ENCODE measurements at places on chromosomes 7 and 10.

DNA sequence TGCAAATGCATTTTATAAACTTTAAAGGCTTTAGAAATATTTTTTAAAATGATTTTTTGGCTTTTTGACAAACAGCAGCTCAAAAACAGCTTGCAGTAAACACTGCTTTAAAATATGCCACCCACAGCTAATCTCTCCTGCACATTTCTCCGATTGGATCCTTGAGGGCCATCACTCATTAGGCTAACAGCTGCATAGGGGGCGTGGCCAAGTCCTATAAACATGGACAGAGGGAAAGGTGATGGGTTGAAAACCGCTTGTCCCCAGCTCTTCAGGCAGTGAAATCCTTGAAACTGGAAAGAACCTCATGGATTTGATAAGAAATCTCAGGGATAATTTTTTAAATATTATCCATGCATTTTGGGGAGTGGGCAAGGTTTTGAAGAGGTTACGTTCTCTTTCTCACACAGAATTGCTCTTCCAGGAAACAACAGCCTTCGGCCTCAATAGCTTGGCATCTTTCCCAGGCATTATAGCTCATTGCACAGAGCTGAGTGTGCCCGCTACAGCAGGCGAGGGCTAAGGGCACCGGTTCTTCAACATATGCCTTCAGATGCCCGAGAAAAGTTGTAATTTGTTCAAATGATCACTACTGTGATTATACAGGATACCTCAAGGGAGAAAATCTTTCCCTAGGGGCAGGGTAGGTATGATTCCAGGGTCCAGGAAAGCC is 1.7 kb downstream of the PLEKHS1 start:
- DNase-seq, result no peak

DNA sequence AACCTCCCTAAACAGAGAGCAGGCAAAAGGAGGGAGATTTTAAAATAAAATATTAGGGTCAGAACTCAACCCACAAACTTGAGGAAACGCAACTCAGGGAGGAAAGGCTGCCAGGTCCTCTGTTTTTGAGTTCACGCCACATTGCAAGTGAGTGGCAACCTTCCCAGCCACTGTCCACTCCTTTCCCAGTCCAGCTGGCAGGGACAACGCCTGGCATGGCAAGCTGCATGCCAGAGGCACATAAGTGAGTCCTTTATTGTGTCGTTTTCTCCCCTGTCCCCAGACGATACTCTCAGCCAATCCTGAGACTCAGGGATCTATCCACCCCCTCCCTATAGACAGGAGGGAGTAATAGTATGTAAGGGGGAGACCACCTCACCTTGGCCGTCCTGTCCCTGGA is 22.4 kb downstream of the FBXW4 start:
- DNase-seq, result no peak

DNA sequence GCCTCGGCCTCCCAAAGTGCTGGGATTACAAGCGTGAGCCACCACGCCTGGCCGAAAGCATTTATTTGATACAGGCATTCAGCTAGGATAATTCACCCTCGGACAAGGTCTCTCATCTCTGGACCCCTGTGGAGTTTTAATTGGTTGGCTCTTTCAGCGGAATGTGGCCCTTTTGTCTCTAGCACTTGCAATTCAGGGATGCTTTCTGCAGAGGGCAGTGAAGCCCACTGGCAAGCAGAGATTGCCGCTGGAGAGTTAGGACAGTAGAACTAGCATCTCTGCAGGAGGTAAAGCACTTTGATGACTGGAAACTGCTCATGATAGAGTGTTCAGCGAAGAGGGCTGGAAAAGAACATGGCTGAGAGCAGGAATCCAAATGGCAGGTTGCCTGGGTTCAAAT is 62.0 kb downstream of the SUFU start:
- no peak for DNase-seq

DNA sequence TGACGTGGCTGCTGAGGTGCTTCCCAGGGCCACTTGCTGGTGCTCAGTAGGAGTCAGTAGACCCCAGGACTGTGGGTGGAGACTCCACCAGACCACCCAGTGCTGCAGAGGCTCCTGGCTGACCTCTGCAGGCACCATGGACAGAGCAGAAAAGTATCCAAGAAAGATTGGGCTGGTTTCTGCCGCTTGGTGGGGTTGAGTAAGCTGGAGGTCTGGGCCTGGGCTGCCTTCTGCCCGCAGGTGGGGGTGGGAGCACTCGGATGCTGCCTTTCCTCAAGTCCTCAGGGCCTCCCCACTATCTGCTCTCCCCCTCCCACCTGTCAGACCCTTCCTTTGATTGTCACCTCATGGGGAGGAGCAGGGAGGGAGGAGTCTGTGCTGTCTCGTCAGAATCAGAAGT is 91.6 kb downstream of the WDR37 start:
- DNase-seq, result no peak

DNA sequence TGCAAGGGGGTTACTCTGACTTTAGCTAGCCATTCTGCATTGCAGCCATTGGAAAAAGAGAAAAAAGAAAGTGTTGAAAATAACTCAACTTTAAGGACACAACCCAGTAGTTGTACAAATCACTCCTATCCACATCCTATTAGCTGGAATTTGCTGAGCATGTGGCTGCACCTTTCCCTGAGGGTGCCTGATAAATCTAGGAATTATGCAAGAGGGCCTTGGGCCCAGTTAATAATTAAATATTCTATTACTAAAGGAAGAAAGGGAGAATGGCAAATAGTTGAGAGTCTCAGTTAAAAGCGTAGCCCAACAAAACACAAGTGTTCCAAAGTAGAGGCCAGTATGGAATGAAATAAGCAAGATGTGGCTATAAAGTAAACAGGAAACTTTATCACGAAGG is 200.9 kb upstream of the CNTNAP2 start:
- no peak for DNase-seq

DNA sequence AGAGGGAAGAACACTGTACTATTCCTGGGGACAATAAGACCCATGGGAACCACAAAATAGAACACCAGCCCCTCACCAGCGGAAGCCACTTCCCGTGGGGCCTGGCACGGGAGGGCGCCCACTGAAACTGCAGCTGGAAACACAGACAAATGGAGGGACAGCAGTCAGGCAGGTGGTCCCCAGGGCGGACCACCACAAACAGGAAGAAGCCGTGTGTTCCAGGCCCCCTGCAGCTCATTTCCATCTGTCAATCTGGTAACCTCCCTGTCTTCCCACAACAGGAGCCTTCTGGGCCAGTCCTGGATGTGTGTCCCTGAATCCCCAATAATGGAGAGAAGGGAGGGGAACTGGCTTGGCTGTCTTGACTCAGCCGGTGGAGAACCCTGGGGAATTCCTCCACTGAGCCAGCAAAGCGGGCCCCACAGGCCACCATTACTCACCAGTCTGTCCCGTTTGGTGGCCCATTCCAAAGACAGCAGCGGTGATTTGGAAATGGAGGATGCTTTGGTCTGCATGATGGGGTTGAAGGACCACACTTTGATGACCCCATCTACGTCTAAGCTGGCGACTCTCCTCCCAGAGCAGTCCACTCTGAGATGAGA is 16.7 kb downstream of the WDR91 start:
- no peak for DNase-seq

DNA sequence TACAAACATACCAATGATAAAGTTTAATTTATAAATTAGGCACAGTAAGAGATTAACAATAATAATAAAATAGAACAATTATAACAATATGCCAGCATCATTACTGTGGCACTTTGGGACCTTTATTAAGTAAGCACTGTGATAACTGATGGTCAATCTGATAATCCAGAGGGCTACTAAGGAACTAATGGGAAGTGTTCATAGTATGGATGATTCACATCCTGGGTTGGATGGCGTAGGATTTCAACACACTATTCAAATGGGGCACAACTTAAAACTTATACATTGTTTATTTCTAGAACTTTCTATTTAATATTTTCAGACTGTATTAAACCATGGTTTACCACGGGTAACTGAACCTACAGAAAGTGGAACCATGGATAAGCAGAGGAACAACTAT is 90.8 kb downstream of the KIF20B start:
- no peak for DNase-seq

DNA sequence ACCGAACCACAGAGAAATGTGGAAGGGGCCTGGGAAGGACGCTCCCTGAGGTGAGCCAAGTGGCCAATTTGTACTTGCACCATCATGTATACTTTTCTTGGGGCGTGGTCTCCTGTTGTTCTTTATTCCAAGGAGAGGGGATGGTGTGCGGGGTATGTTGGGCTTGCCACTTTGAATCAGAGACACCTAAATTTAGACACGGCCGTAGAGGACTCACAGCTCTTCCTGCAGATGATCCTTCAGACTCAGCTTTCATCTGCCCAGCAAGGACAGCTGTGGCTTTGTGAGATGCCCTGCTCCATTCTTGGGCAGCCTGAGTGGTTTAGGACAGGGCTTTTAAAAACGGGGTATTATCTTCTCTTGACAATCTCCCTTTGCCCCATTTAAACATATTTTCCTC is 473.2 kb downstream of the REEP3 start:
- DNase-seq, result no peak

GRCh38 chr10:58956926-58957325 is 219.5 kb upstream of the PHYHIPL start:
- DNase-seq, result no peak

- no peak for DNase-seq
Measured at GRCh38 chr10:6581778-6582228, 1.7 kb upstream of the PRKCQ start.

DNA sequence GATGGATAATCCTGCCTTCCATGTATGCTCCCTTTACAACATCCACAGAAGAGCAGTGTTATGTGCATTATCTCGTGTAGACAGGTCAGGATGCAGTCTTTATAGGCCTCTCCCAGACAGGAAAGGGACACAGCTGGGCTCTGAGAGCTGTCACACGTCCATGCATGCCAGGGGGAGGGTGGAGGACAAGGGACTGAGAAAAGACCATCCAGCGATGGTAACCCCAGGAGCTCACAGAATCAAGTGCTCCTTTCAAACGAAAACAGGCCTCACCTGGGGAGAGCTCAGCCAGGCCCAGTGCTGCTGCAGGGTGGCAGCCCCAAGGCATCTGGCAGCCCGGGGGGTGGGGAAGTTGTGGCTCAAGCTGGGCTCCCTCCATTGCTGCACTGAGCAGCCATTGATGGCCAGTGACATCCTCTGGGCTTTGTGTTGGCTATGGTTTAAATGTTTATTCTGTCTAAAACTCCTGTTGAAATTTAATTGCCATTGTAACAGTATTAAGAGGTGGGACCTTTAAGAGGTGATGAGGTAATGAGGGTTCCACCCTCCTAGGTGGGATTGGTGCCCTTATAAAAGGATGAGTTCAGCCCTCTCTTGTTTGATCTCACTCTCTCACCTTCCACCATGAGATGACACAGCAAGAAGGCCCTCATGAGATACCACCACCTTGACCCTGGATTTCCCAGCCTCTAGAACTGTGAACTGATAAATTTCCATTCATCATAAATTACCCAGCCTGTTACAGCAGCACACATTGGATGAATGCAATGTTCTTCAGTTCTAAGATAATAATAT is 15.7 kb downstream of the JCAD start:
- no peak for DNase-seq

- DNase-seq, result no peak
Measured at GRCh38 chr7:135759532-135759931, 10.9 kb upstream of the FAM180A start.

DNA sequence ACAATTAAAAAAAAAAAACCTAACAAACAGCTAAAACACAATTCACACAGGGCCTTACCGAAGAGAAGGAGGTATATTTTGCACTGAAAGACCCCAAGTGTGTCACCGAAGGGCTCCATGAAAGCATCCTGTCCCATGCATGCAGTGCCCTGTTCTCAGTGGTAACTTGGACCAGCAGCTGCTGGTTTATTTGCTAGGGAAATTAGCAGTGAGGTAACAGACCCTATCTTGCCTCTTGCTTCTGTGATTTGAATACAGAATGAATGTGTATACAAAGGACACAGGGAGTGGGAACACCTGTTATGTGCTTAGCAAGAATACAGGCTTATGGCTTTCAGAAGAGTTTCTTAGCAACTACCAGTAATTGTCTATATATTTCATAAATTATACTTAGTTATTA is at the start of gene HEPACAM2:
Gene HEPACAM2 (minus strand): TSS at position 160 of the 400 bp plus-strand sequence.
- no peak for DNase-seq

DNA sequence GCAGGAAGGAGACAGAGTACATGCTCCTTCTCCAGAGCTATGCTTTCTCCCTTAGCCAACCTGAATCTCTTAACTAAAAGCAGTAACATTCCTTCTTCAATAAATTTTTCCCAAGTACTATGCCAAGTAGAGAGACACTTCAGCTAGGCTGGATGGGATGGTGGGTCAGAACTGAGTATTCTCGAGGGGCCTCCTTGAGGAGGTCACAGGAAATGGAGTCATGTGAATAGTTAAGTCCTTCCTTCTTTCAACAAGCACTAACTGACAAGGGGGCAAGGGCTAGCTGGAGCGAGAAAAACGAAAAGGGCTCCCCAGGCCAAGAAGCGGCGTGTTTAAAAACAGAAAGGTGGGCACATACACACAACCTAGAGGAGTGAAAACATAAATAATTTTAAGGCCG is 5.5 kb downstream of the RSU1 start:
- DNase-seq, result no peak

DNA sequence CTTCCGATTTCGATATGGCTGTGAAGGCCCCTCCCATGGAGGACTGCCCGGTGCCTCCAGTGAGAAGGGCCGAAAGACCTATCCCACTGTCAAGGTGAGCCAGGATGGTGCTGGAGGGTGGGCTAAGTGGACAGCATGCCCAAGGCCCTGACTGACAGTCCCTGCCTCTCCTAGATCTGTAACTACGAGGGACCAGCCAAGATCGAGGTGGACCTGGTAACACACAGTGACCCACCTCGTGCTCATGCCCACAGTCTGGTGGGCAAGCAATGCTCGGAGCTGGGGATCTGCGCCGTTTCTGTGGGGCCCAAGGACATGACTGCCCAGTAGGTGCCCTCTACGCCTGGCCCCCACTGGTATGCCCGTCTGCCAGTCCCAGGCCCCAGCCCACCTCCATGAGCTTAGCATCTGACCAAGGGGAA is 1.2 kb downstream of the NFKB2 start:
- no peak for DNase-seq

GRCh38 chr7:158582089-158582456 is 5.5 kb downstream of the PTPRN2 start:
- DNase-seq, result no peak

DNA sequence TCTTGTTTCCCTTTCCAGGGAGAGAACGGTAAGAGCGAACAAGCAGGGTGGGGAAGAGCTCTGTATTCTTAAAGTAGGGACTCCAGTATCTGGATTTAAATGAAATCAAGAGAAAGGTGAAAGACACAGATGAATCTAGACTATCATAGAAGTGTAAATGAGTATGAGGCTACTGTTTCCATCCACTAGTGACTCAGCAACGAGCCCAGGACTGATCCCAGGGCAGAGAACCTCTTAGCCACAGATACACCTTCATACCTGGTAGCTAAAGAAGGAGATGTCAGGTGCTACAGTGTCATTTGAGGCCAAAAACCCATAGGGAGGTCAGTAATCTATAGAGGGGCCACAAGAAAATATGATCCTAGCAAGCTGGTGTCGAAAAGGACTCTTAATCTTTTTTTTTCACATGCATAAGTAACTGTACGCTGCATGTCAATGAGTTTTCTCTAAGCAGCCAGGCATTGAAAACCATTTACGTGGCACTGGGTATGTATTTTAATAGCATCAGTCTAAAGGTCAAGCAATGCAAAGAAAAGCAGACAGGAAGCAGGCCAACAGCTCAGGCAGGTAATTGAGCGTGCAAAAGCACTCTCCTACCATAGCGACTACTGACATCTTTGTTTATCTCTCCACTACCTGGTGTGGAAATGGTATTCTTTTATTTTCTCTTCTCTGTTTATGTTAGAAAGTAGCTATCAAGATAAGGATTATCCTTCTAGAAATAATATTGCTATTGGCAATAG is 91.5 kb upstream of the EGR2 start:
- DNase-seq, result no peak
